ENCODE measurements at places on chromosomes 11 and 22. TPM values are rescaled to one million over a fixed set of nuclear protein-coding genes. Genes with fewer than 3 reads are reported as not detected.

The XPNPEP3 gene
- 24.9 TPM for total RNA-seq

The OR8H1 gene
- total RNA-seq, result not detected

- no peak for DNase-seq
These were observed 41.6 kb downstream of the C11orf71 start for GRCh38 chr11:114358716-114359115.

DNA sequence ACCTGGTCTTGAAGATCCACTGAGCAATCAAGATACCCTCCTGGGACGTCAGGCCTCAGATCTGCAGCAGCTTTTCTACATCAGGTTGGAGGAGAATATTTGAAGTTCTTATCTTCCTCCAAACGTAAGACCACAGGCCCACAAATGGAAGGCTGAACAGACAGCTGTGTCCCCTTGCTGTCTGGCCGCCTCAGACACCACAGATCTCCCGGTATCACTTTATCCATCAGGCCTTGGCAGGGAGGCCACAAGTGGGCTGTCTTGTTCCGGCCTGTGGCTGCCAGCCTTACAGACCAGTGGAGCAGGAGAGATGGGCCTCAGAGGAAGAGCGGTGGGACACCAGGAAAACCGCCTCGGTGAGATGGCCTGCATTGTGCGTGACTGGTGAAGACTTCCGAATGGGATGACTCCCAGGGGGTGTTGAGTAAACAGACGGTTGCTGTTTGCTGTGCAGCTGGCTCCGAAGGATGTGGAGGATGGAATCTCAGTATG lies 15.9 kb downstream of the UBASH3B start:
- no peak for DNase-seq

The F2 gene
- 0.57 TPM for total RNA-seq
